ENCODE measurements at places on chromosomes 2 and 18.

DNA sequence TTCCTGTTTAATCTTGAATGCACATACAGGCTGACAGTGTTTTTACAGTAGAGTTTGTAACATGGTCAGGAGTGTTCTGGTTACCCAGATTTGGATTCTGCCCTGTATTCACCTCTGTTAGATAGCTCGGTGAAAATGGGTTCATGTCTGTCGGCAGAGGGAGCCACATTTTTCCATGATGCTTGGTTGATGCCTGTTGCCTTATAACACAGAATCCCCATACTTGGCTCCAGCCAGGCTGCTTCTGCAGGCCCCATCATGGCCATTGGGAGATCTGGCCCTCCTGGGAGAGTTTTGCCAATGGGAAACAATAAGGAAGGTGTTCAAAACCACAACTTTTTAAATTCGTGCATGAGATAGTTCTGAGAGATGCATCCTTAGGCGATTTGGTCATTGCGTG is 78.1 kb downstream of the WDSUB1 start:
- no peak for DNase-seq

GRCh38 chr2:127705391-127706065 is 4.2 kb downstream of the SFT2D3 start:
- no peak for DNase-seq

DNA sequence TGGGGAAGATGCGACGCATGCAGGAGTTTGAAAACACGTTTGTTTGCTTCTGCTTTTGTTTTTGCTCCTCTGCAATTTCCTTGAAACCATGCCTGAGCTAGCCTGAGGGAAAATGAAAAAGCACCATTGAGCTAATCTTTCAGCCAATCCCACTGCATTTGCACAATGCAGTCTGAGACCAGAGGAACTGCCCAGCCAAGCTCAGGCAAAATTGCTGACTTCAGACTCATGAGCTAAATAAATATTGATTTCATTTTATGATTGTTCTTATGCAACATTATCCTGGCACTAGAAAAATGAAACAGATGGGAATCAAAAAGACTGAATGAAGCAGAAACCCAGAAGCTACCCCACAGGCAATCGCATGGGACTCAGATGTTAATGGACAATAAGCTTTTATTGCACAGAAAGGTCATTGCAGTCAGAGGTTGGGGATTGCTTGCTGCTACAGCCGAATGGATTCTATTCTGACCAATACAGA is 37.0 kb downstream of the TPRKB start:
- DNase-seq = no peak

GRCh38 chr18:28071199-28071598 is 105.7 kb downstream of the CDH2 start:
- DNase-seq = no peak

GRCh38 chr2:9266711-9267110 is 60.1 kb downstream of the ASAP2 start:
- DNase-seq = no peak
